ENCODE measurements at places on chromosomes 7 and 10.

DNA sequence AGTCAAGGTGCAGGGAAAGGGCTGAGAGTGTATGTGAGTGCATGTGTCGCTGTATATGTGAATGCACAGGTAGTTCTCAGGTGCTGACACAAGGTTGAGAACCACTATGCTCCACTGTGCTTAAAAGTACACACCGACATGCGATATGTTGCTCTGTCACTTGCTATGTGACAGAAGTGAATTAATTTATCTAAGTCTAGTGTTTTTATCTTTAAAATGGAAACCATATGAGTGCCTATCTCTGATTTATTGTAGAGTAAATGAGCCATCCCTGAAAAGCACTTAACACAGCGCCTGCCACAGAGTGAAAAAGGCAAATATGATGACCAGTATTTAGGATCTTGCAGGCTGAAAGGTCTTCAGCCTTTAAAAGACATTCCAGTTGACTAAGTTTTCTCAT lies 4.9 kb downstream of the SLC35B4 start:
- no peak for DNase-seq

GRCh38 chr7:45685619-45686240 lies 111.6 kb downstream of the ADCY1 start:
- DNase-seq: no peak

DNA sequence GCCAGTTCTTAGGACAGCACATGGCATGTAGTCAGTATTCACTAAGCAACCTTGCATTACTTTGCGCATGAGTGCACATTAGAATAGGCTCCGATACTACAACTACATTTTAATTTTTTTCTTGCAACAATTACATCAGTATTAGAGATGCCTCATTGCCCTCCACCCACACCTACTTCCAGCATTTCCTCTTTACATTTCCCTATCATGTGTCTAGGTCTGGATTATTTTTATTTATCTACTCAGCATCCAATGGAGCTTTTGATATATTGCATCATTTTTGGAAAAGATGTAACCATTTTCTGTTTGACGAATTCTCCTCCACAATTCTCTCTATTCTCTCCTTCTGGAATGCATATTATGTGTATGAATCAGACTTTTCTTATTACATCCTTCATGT lies 258.2 kb upstream of the GLI3 start:
- DNase-seq: no peak

- no peak for DNase-seq
Observed at GRCh38 chr10:59876695-59877094, 29.7 kb downstream of the CCDC6 start.

DNA sequence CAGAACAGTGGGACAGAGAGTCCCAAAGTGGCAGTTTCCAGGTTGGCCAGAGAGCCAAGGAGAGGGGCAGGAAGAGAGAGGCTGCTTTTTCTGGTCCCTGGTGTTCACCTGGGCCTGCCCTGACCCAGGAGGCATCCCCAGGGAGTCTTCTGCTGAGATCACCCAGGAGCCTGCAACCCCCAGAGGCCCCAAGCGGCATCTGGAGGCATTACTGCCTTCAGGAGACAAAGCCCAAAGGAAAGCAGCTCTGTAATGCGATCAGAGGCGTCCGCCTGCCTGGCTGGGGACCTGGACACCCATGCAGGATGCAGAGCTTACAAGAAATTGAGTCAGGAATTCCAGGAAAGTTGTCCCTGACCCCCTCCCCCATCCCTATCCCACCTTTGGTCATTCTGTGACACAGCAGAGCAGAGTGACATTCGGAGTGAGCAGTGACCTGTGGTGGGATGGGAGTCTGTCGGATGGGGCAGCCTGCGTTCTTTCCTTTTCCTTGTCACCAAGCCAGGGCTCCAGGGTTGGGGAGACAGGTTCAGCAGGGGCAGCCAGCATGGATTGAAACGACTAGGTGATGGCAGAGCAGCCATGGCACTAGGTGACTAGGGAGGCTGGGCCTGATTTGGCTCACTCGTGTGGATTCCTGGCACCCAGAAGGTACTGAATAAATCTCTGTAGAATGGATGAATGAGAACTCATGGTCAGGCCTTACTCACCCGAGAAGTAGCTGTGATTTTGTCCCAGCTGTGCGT lies 10.4 kb downstream of the UNC5B start:
- no peak for DNase-seq

GRCh38 chr7:8131694-8132605 lies 130.0 kb downstream of the ICA1 start:
- DNase-seq: no peak

GRCh38 chr10:4048236-4048864 lies 263.3 kb upstream of the KLF6 start:
- DNase-seq: no peak

GRCh38 chr7:33685981-33686683 lies 219.2 kb upstream of the BMPER start:
- DNase-seq: no peak

DNA sequence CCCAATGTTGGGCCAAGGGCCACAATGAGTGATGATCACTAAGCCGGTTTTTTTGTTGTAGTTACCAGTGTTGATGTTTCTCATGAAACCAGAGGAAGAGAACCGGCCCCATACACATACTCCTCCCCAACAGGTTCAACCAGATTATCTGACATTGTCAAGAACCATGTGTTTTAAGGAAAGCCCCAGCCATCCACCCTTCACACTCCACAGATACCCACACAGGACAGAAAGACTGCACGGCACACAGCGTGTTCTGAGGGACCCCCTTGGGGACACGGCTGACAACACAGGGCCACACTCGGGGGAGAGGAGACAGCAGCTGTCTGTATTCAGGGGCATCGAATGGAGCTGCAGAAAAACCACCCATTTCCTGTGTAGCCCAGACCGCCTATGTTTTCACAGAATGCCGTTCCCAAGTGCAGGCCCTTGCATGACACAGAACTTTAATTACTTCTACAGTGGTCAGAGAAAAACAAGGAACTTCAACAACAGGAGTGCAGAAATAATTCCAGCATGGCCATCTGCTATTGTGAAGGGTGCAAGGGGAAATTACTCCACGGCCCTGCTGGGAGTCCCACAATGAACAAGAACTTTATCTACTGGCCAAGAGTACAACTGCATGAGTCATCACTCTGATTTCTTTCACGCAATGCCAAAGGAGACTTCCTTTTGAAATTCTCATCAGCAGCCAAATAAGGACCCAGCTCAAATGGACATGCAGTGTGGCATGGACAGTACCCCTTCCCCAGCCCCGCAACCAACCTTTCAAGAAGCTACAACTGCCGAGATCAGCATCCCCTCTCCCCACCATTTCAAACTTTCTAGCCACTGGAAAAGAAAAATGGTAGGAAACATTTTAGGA lies 2.3 kb downstream of the KLF6 start:
- peak; percentile 60 for DNase-seq

- no peak for DNase-seq
Observed at GRCh38 chr10:21715531-21716195, 181.6 kb downstream of the MLLT10 start.

GRCh38 chr7:23709081-23709750 lies 803 bp upstream of the STK31 start:
- no peak for DNase-seq

- DNase-seq: peak; percentile 29
Observed at GRCh38 chr10:22022257-22023032, 18.9 kb upstream of the DNAJC1 start.

- peak; percentile 74 for DNase-seq
Observed at GRCh38 chr7:116671681-116672595, at the start of gene MET. MET (plus strand) TSS chr7:116672196; CDS start chr7:116699085, 26,889 bp downstream.

GRCh38 chr7:36109013-36109627 lies 43.9 kb upstream of the EEPD1 start:
- DNase-seq: no peak

DNA sequence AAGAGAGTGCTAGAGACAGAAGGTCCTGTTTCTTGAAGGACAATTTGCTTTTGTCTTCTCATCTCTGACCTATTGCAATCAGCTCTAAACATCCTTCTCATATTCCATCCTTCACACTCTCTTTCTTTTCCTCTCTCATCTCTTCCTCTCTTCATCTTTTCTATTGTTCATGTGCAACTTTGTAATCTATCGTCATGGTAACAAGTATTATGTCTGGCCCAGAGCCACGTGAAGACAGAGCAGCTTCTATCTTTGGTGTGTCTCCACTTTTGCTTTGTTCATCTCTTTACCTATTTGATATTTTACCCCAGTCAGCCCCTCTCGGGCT lies 104.9 kb upstream of the ABCB5 start:
- no peak for DNase-seq
